Renal cortex interstitium (tissue), 15 donors: ENCODE measurements at places on chromosomes 13 and 19. TPM values are rescaled to one million over a fixed set of nuclear protein-coding genes. Genes with fewer than 3 reads are reported as not detected.
A peak's percentile ranks its signal among the peaks of the same experiment; 100 is the strongest.

Gene WDR62
- polyA plus RNA-seq: 5.0 TPM

DNA sequence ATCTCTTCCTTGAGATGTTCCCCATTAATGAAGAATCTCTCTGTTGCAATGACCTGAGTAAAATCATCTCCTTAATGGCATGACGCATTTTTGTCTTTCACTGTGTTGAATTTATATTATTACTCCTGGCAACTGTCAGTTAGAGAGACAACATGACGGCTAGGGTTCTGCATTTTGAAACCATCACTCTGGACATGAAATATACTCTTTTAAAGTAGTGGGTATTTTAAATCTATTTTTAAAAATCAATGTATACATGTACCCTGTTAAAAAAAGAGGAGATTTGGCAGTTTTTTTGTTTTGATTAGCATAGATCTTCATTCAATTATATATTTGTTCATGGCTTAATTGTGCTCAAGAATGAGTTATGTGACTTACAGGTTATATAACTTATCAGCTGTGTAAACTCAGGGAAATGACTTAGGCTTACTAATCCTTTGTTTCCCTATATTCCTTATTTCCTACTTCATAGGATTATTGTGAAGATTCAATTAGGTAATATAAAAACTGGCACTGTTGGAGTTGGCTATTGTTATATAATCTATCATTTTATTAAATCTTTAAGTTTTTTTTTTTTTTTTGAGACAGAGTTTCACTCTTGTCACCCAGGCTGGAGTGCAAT is 632.0 kb upstream of the SPRY2 start:
- no peak for DNase-seq

DNA sequence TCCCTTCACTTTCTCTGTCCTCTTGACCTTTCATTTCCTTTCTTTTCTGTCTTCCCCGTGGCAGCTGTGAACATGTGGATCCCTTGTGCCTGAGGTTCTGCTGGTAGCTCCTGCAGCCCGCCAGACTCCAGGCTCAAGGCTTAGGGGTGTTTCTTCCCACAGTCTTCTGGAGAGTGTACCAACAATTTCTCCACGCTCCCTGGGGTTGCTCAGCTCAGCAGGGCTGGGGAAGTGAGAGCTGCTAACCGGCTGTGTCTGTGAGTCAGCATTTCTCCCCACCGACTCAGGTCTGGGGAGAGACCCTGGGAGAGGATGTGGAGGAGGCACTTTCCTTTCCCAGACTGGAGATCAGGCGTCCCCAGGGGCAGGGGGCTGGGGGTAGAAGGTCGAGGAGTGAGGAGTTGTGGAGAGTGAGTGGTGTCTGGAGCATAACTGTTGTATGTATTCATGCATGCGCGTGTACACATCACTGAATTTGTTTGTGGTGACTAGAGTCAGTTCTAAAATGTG is 193.6 kb downstream of the KCNRG start:
- DNase-seq: peak; percentile 36

Gene CDX2
- polyA plus RNA-seq: not detected

Gene SIGLEC10
- 1.6 TPM for polyA plus RNA-seq

- no peak for DNase-seq
Measured at GRCh38 chr19:37699057-37699456, 20.5 kb downstream of the ZNF607 start.

Gene ATP4A
- 0.11 TPM for polyA plus RNA-seq

- DNase-seq: no peak
Measured at GRCh38 chr19:1944088-1944915, 3.3 kb downstream of the CSNK1G2 start.

Gene ARRDC5
- polyA plus RNA-seq: not detected

GRCh38 chr19:33558856-33559255 is 37.3 kb upstream of the PEPD start:
- no peak for DNase-seq

Gene SGCG
- polyA plus RNA-seq: 5.2 TPM

DNA sequence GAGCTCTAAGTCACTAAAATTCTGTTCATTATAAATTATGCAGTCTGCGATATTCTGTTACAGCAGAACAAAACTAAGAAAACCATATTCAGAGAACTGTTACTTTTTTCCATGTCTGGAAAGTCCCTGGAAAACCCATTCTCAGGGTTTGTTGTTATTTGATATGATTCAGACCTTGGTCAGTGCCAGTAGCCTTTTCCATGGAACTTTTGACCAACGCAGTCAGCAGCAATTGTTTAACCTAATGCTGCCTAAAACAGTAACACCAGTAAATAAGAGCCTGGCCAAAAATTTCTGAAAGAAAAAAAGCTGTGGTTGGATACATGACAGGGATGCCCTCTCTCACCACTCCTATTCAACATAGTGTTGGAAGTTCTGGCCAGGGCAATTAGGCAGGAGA is 402.7 kb downstream of the TBC1D4 start:
- DNase-seq: no peak

DNA sequence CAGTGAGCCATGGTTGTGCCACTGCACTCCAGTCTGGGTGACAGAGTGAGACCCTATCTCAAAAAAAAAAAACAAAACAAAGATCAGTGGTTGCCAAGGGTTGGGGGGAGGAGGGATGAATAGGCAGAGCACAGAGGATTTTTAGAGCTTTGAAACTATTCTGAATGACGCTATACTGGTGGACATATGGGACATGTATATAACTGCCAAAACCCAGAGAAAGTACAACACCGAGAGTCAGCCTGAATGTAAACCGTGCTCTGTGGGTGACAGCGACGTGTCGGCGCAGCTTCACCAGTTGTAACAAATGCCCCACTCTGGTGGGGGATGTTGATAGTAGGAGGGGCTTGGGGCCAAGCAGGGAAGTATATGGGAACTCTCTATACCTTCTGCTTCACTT is 32.9 kb downstream of the ZIC5 start:
- DNase-seq: no peak

Gene KLK4
- polyA plus RNA-seq: not detected

GRCh38 chr13:40170982-40171381 is 495.5 kb downstream of the FOXO1 start:
- no peak for DNase-seq

Gene ZNF728
- polyA plus RNA-seq: 0.20 TPM

- no peak for DNase-seq
Measured at GRCh38 chr13:66391322-66391721, 838.8 kb downstream of the PCDH9 start.

- no peak for DNase-seq
Measured at GRCh38 chr13:110331362-110331761, 24.3 kb downstream of the COL4A2 start.

DNA sequence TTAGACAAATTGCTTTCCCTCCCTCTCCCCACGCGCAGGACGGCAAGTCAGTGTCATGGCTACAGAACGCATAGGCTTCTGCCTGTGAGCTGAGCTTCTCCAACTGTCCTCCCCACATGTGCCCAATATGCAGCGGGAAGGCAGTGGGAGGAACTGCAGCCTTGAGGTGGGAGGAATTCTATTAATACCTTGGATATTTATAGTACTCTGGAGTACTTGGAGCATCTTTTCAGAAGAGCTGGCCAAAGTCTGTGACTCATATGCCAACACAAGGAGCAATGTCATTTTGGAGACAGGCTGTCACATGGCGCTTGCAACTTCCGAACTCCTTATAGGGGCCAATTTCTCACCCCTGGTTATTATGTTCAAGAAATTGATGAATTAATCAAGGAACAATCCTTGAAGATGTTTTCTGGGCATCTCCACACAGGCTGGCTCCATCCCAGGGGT is 245.0 kb upstream of the SERP2 start:
- DNase-seq: no peak

DNA sequence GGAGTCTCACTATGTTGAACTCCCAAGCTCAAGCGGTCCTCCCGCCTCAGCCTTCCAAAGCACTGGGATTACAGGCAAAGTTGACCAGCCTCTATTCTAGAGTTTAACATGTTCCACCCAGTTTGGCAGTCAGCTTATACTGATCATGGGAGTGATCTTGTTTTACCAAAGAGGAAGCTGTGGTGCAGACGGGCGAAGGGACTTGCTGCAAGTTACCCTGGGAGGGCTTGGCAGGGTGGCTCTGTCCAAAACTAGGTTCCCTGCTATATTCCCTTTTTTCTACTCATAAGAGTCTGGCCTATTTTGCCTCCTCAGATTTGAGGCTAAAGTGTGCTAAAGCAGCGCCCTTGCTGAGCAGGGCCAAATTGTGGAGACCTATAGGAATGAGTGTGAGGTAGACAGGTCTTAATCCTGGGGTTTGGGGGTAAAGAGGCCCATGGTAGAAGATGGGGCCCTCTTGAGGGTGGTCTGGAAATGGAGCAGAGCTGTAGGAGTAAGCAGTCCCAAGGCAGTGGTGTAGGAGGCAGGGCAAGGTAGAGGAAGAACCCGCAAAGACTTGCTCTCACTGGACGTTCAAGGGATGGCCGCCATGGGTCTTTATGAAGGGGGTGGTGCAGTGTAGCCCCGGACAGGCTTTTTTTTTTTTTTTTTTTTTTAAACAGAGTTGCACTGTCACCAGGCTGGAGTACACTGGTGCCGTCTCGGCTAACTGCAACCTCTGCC is 3.3 kb downstream of the RPS19 start:
- no peak for DNase-seq

Gene SYT5
- polyA plus RNA-seq: 0.47 TPM

Gene CABP5
- not detected for polyA plus RNA-seq

Gene C19orf81
- polyA plus RNA-seq: 1.4 TPM

Gene NCAN
- 0.39 TPM for polyA plus RNA-seq

DNA sequence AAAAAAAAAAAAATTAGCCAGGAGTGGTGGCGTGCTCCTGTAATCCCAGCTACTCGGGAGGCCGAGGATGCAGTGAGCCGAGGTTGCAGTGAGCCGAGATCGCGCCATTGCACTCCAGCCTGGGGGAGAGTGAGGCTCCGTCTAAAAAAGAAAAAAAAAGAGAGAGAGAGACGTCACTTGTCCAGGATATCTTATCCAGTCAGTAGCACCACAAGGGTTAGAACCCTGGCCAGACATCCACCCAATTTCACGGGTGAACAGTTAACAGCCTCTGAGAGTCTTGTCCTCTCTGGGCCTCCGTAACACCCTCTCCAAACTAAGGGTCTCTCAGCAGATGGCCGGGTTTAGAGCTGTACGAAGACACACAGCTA is 917 bp upstream of the CLPTM1 start:
- DNase-seq: no peak

Gene DCT
- polyA plus RNA-seq: 0.27 TPM

DNA sequence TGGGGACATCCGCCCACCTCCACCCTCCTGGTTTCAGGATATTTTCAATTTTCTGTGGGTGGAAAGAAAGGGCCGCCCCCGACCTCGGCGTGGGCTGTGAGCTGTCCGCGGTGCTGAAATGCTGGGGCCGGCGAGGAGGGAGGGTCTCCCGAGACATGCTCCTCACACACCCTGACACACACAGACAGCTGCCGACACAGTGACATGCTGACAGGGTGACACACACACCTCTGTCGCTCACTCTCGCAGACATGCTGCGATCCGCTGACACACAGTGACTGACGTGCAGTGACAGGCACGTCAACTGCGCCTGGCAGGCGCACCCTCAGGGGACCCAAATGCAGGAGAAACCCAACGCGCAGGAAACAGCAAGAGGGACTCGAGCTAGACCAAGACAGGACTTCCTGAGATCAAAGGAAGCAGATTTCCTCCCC is 25.1 kb upstream of the MEIS3 start:
- DNase-seq: no peak

DNA sequence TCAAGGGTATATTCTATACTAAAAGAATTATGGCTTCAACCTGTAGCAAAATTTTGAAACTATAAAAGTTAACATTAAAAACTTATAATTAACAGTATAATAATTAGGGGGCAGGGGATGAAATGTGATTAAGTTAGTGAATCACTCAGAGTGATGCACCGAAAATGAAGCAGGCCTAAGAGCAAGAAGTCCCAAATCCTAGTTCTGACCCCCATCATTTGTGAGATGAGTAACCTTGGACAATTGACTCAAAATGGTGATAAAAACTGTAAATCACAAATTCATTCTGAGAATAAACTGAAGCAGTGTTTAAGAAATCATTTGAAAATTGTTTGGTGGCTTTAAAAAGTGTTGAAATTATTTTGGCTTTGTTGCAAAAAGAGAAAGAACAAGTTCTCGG is 56.8 kb downstream of the KLF12 start:
- DNase-seq: no peak

Gene PNMA8A
- 43.5 TPM for polyA plus RNA-seq

DNA sequence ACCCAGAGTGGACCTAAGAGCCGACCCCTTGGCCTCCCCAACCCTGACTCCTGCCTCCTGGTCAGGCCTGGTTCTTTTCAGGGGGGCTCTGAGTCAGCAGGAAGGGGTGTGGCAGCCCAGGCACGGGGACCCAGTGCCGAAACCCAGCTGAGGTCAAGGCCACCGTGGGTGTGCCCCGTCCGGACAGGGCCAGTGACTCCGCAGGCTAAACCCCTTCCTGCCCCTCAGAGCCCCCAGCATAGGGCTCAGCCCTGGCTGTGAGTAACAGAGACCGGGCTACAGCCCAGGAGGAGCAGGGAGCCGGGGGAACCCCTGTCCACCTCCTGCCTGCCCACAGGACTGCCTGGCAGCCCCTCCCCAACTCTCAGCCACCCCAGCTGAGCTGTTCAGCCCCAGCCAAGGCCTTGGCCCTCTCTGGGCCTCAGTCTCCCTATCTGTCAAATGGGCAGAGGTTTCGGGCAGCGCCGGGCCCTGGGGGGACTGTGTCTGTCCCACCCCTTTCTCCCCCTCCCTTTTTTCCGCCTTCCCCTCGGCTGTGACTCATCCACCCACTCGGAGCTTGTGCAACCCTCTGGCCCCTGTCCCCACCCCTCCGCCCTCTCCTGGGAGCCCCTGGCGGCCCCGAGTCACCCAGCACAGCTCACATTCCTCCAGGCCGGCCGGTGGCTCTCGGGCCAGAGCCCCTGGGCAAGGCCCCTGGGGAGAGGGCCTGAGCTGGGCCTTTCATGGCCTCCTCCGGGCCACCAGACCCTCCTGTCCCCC is 8.6 kb downstream of the ZBTB7A start:
- DNase-seq: no peak

DNA sequence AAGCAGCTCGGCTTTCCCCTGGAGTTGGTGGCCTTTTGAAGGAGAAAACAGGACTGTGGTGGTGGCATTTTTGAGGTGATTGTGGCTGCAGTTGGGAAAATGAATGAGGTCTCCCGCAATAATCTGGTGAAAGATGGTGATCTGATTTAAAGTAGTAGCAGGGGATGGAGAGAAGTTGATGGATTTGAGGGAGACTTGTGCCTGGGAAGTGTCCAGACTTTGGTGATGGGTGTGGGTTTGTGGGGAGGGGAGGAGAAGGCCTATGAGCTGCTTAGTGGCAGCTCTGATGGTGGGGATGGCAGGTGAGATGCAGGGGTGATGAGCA is 4.0 kb upstream of the EPN1 start:
- no peak for DNase-seq

Gene ARHGAP45
- 15.7 TPM for polyA plus RNA-seq

GRCh38 chr13:112966776-112967175 is 2.2 kb upstream of the MCF2L start:
- no peak for DNase-seq

- no peak for DNase-seq
Measured at GRCh38 chr13:49417161-49417560, 26.7 kb downstream of the CAB39L start.
